ENCODE measurements at places on chromosomes 6 and 20.

DNA sequence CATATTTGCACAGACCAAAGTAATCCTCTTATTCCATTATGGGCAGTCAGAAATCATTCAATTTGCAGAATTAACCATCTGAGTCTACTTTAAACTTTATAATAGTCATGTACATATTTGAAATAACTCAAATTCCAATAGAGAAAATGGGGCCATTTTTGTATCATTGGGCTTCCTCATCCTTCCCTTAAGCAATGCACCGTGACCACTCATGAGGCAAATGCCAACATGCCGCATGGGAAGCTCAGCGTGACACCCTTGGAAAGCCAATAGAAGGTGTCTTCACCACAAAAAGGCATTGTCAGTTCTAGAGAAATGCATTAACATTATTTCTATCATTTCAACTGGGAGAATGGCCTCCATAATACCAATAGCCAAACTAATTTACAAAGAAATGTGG is 38.5 kb downstream of the SIM1 start:
- DNase-seq = no peak

- DNase-seq = no peak
These were observed 250.5 kb upstream of the AFDN start for GRCh38 chr6:167576050-167576741.

GRCh38 chr6:135230711-135231468 is 49.8 kb downstream of the MYB start:
- no peak for DNase-seq

DNA sequence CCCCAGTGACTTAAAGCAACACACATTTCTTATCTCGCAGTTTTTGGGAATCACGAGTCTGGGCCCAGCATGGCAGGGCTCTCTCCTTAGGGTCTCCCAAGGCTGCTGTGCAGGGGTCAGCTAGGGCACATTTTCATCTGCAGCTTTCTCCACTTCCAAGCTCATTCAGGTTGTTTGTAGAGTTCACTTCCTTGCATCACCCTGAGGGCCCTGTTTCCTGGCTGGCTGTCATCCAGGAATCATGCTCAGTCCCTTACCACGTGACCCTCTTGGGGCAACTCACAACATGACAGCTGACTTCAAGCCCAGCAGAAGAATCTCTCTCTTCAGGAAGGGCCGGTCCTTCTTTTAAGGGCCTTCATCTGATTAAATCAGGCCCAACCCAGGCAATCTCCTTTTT is 21.3 kb downstream of the SNAP25 start:
- DNase-seq = no peak

GRCh38 chr6:70474751-70475150 is 61.4 kb downstream of the FAM135A start:
- no peak for DNase-seq

GRCh38 chr20:58797371-58798338 is 53.0 kb downstream of the GNAS-AS1 start:
- DNase-seq = no peak

DNA sequence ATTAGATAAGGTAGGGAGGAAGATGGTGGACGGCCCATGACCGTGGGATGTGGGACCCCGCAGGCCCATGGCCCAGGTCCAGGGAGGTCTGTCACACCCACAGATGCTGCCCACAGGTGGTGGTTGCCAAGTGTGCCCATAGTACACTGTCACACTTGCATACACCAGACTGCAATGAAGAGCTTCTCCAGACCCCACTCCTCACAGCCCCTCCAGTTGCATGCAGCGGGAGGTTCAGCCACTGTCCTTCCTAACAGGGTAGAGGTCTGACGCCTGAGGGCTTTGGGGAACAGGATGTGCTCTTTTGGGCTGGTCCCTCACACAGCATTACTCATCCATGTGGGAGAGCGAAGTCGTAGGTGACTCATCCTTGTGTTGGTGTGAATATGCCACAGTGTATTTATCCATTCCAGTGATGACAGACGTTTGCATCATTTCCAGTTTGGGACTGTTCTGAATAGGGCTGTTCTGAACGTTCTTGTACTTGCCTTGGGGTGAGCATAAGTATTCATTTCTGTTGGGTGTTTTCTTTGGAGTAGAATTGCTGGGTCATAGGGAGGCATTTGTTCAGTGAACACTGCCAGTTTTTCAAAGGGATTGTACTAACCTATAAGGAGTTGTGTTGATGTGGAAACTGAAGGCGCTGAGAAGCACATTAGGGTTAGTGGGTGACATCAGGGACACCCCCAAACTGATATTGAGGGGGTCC is 10.1 kb upstream of the PYGB start:
- no peak for DNase-seq

DNA sequence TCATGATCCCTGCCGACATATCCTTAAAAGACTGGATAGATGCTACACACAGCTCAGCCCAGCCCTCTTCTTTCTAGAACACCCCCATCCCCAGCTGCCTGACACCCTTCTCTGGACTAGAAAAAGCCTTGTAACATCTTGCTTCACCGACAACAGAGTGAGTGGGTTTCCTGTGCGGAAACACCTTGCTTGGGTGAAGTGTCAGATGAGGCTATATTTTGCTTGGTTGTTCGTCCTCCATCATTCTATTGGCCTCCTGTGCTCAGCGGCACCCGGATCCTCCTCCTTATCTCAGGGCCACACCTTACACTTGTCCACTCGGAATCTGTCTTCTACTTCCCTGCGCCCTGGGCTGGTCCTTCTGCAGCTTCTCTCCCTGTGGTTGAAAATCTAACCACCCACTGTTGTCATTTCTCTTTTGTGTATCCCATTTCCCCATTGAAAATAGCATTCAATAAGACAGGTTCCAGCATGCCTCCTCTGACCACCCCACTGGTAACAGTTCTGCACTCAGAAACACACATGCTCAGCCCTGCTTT is 101.3 kb upstream of the MLN start:
- no peak for DNase-seq

- no peak for DNase-seq
These were observed 29.3 kb upstream of the PDYN start for GRCh38 chr20:2023151-2023550.

GRCh38 chr20:44035924-44036323 is 121.3 kb downstream of the TOX2 start:
- DNase-seq = no peak

DNA sequence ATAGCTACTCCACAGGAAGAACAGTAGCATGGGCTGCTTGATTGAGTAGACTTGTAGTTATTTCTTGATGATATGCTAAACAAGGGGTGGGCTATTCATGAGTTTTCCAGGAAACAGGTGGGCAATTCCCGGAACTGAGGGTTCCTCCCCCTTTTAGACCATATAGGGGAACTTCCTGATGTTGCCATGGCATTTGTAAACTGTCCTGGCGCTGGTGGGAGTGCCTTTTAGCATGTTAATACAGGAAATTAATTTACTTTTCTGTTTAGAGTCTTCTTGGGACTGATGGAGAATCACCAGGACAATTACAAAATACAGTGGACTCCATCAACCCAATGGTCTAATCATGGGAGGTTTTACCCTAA is 22.7 kb downstream of the CYP24A1 start:
- DNase-seq = no peak

GRCh38 chr6:45532721-45533210 is 155.0 kb upstream of the SUPT3H start:
- no peak for DNase-seq

- no peak for DNase-seq
These were observed 188.5 kb downstream of the ZNF217 start for GRCh38 chr20:53405139-53405538.

GRCh38 chr6:7809346-7809745 is 83.4 kb downstream of the BMP6 start:
- no peak for DNase-seq

- peak; percentile 54 for DNase-seq
These were observed 39.1 kb downstream of the TMX4 start for GRCh38 chr20:7980332-7981046.

GRCh38 chr20:54131675-54132611 is 41.8 kb downstream of the CYP24A1 start:
- DNase-seq = no peak

GRCh38 chr6:122407712-122408111 is 8.3 kb downstream of the HSF2 start:
- no peak for DNase-seq

- DNase-seq = no peak
These were observed 18.7 kb downstream of the BTN3A1 start for GRCh38 chr6:26420688-26421171.

GRCh38 chr6:2626401-2626800 is 124.3 kb downstream of the MYLK4 start:
- DNase-seq = no peak

GRCh38 chr6:38391206-38391605 is 248.5 kb downstream of the BTBD9 start:
- no peak for DNase-seq

DNA sequence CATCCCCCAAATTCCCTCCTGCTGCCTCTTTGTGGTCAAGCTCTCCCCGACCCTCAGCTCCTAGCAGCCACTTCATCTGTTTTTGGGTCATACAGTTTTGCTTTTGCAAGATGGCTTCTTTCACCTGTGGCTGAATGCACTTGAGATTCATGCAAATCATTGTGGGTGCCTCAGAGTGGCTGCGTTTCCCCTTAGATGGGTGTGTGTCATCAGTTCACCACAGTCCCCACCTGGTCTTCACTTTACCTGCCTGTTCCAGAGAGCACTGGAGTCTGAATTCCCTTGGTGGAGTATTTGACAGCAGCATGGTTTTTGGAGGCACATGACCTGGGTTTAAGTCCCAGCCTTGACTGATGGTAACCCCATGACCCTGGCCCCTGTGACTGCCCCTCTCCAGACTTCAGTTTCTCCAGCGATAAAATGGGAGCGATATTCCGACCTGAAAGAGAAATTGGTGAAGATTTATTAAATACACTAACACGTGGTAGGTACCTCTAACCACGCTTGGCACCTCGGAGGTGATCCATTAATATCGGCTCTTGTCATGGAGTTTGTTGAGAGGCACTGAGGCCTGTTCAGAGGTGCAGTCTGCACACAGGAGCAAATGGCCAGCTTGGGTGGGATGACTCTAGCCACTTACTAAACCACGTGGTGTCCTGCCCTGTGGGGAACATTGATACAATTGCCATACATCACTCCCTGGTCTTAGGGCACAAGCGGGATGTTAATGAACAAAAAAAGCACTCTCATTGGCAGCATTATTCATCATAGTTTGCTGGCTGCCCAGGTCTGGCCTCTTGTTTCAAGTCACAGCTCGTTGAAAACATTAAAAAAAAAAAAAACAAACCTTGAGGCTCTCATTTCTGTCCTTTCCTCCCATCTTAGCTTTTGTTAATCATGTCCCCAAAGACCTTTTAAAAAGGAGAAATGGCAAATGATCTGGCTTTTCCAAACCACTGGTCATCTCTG is 167.2 kb upstream of the KCNG1 start:
- no peak for DNase-seq

DNA sequence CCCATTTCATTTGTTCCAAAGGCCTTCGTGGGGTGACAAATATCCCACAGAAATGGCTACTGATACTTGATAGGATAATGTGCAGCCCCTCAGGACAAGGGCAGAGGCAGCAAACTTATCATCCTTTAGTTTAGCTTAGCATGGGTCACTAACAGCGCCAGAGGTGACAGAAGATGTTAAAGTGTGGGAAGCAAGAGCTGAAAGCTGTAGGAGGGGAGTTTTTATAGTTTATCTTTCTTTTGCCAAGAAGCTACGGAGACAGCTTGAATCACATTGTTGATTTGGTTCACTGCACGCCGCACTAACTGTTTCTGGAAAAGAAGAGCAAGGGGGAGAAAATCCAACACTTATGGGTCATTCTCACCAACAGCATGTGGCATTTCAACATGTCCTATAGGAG is 773.9 kb upstream of the MMS22L start:
- DNase-seq = no peak

All from hippocampal formation (tissue), 2 donors.